ENCODE measurements at places on chromosomes 3 and 15.

DNA sequence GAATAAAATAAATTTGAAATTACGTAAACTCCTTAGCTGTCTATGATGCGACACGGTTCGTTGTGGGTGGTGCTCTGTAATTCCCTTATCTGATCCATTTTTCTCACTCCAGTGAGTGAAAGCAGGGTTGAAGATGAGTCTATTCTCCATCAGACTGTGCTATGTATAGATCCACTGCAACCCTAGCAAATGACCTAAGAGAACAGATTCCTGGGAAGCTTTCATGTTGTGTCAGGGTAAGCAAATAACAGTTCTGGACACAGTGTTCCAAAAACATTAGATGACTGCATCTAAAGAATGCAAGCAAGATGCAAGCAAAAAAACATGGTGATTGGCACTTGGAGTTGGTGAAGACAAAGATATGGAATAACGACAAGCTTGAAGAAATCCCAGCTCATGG is 239.3 kb downstream of the SLC9A9 start:
- DNase-seq, result no peak

- no peak for DNase-seq
Observed at GRCh38 chr3:62882676-62883200, 7.5 kb upstream of the CADPS start.

- no peak for DNase-seq
Observed at GRCh38 chr15:63752075-63752684, 81.6 kb downstream of the HERC1 start.

DNA sequence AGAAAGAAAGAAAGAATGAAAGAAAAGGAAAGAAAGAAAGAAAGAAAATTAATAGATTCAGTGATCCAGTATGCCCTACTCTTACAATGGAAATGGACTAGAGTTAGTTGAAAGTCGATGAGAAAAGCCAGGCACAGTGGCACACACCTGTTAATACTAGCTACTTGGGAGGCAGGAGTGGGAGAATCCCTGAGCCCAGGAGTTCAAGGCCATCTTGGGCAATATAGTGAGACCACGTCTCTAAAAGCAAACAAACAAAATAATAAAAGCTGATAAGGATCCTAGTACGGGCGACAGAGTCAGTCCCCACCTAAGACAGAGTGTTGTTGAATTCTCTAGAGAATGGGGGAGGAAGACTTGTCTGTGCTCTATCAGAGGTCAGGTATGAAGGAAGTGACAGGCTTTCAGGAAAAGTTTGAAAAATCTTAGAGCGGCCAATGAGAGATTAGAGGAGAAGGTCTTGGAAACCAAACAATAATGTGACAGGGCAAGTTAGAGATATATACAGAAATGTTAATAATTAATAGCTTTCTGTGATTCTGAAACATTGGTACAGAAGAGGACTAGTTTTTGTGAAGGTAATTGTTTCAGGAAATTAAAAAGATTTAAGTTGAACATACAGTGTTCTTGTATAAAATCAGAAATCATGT is 117.9 kb upstream of the PTX3 start:
- no peak for DNase-seq

DNA sequence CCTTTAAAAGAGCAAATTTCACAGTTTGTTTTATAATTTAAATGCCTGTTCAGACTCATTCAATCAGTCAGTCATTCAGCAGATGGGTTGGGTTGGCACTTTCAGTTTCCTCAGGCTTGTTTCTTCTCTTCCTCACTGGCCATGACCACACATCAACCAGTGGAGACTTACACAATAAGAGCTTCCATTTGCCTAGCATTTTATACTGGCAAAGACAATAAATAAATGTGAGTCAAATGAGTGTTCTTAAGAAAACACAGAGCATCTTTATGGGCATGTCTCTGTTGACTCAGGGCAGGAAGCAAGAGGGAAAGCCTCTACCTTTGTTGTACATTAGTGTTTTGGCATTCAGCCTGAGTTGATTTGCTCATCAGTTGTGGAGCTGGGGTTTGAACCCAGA is 122.6 kb downstream of the EPHB1 start:
- DNase-seq, result no peak

- DNase-seq, result no peak
Observed at GRCh38 chr3:135918600-135918999, 46.9 kb upstream of the PPP2R3A start.

DNA sequence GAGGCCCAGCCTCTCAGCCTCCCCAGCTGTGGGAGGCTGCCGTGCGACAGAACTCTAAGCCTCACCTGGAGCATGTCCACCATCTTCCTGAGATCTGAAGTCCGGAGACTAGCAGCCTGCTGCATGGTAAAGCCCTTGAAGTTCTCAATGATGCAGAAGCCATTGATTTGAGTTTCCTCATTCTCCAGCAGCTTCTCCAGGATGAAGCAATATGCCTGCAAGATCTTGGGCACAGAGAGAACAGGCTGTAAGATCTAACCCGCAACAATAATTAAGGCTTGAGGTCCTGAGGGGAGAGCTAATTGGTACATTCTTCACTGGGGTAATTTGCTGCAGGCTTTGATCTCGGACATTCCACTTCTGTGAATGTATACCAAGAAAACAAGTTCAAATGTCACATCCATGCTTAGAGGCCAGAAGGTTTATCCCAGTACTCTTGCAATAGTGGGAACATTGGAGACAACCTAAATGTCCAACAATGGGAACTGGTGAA is 9.7 kb downstream of the RLBP1 start:
- no peak for DNase-seq
